Suprapubic skin (tissue), 4 donors: ENCODE measurements at places on chromosomes 12 and 14. TPM values are rescaled to one million over a fixed set of nuclear protein-coding genes. Genes with fewer than 3 reads are reported as not detected.
A peak's percentile ranks its signal among the peaks of the same experiment; 100 is the strongest.

DNA sequence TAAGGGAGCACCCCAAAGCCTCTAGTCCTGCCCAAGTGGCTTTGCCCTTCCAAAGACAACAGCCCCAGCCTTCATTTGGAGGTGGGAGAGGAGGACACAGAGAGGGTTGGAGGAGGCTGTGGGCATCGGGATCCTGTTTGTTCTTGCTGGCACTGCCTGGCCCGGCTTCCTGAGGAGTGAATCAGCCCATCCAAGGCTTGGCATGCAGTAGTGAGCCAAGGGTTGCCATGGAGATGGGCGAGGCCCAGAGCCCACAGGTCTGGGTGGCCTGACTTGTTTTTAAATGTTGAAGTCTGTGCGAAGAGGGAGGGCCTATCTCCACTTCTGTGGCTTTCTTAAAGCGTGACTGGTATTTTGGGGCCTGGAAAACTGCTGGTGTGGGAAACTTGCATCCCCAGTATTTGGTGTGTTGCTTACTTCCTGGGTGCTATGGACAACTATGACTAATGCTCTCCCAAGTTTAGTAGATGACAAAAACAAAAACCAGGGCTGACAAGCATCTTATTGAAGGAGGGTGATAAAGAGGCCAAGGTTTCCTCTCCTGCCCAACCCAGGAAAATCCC, 15.8 kb downstream of the CD9 start:
- peak; percentile 91 for DNase-seq

GARIN6 gene
- not detected for total RNA-seq

A2ML1 gene
- 166 TPM for total RNA-seq

- DNase-seq: no peak
These were observed 6.9 kb upstream of the KLRF1 start for GRCh38 chr12:9820281-9820930.

DNA sequence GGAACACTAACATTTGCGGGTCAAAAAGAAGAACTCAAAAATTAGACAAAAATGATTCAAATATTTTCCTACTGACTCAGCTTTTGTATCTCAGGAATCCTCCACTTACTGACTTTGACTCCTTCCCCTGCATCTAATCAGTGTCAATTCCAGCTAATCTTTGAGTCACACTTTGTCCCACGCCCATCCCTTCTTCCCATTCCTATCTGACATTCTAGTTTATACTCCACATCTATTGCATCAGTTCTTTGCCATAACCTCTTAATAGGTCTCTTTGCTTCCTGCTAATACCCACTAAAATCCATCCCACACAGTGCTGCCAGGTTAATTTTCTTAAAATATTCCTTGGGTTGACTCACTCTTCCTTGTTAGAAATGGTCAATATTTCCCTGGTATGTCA, 19.1 kb downstream of the BBS10 start:
- DNase-seq: no peak

DNA sequence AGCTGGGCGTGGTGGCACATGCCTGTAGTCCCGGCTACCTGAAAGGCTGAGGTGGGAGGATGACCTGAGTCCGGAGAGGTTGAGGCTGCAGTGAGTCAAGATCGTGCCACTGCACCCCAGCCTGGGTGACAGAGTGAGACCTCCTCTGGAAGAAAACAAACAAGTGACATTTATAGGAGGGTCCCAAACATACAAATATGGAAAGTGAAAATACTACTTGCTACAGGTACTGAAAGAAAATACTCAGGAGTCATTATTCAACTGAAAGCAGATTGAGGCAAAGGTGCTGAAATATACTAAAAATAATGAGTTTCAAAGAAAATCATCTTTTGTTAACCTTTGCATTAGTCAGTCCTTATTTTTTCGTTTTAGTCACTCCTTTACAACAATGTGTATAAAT, 53.5 kb downstream of the ETV6 start:
- DNase-seq: no peak

GRCh38 chr14:63727231-63727735, 582 bp downstream of the SGPP1 start:
- peak; percentile 72 for DNase-seq

AMHR2 gene
- not detected for total RNA-seq

CAMKK2 gene
- 25.1 TPM for total RNA-seq

ARMH4 gene
- 2.8 TPM for total RNA-seq

CCDC184 gene
- 0.56 TPM for total RNA-seq

DNA sequence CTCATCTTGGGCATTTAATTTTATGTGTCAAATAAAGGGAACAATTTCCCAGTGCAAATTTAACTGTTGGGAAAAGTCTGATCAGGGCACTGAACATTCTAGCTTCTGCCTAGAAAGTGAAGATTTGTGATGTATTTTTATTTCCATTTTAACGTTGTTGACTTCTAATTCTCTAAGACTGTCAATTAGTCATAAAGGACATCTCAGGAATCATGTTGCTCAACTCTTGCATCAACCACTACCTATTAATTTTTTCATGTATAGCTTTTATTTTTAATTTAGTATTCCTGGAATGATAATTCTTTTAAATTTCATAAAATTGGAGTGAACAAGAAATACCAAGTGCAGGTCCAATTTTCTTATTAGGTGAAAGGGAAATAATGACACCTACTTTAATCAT, 87.9 kb upstream of the METAP2 start:
- no peak for DNase-seq

GRCh38 chr14:61516118-61516743, 179.1 kb upstream of the HIF1A start:
- no peak for DNase-seq

GRCh38 chr14:87312894-87313205, 680.1 kb downstream of the GALC start:
- DNase-seq: no peak

DNA sequence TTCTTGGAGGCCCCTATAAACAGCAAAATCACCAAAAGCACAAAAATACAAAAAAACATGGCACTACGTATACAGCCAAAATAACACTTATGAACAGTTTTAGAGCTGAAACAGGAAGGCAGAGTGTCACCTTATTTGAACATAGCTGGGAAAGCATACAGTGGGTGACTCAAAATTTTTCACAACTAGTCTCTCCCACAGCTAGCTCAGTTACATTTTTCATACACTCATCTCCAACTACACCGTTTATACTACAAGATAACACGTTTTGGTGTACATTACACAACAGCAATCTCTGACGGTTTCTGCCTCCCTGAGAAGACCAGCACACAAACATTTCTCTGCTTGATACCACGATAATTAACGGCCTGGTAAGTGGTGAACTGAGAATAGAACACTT, 2.9 kb downstream of the RAD52 start:
- DNase-seq: no peak

NPAS3 gene
- total RNA-seq: 0.45 TPM

BCL11B gene
- 53.8 TPM for total RNA-seq

GRCh38 chr12:62891805-62892549, 43.0 kb downstream of the PPM1H start:
- no peak for DNase-seq

HOXC6 gene
- 2.9 TPM for total RNA-seq

GRCh38 chr12:50557421-50557820, 52.6 kb downstream of the DIP2B start:
- DNase-seq: no peak
